ENCODE measurements at places on chromosomes 7 and 10.

DNA sequence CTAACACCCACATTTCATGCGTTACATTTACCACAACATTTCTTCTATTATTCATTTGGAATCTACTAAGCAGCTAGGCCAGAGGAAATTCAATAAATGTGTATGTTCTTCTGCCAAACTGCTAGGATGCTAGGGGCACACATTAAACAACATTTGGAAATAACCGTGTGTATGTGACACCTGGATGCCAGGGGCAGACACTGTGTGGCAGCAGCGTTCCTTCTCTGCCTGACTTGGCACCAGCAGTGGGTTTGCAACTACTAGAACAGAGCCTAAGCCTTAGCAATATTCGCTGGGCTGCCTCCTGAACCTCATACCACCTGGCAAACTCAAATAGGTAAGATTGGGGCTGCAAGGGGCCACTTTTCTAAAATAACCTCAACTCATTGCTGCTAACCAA lies 182.1 kb downstream of the CHCHD3 start:
- no peak for DNase-seq

- no peak for DNase-seq
Observed at GRCh38 chr10:79241990-79242619, 105.2 kb upstream of the PPIF start.

- no peak for DNase-seq
Observed at GRCh38 chr7:7125963-7126362, 56.4 kb upstream of the C1GALT1 start.

DNA sequence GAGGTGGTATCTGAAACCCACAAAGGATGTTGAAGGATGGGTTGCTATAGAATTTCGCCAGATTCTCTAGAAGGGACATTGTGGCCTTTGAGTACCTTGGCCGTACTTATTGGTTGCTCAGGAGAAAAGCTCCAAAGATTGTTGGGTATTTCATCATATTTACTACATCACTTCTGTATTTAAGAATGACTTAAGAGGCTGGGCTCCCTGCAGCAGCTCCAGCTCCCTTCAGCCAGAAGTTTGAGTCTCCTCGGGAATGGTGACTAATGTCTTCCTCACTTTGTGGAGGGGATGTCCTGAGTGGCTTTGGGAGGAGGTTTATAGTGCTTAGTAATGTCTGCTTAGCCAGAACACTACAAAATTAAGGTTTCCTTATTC lies 18.1 kb downstream of the MINDY4 start:
- DNase-seq = no peak

DNA sequence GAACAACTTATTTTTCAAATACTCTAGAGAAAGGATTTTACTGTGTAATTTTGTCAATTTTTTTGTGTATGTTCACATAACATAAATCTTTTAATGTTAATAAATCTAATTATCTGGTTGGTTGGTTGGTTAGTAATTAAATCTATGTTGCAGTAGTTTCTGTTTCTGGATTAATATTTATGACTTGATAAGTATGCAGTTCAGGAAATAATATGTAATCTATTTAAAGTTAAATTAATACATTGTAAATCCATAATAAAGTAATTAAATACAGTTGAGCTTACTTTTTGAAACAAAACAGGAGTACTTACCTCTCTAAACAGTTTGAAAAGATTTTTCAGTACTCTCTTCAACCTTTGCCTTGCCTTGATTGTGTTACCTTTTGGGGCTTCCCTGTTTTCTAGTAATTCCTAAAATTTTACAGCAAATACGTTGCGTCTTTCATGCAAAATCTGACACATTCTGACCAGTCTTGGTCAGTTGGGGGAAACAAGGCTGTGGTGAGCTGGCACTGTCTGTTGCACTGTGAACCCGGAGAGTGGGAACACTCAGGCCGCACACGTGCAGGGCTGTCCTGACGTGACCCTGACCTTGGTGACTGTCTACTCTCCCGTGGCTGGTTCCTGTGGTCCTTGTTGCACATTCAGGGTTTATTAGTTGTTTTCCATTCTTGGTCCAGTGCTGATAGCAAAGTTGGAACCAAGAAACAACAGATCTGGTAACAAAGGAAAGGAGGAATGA lies 45.6 kb upstream of the FGL2 start:
- peak; percentile 45 for DNase-seq

DNA sequence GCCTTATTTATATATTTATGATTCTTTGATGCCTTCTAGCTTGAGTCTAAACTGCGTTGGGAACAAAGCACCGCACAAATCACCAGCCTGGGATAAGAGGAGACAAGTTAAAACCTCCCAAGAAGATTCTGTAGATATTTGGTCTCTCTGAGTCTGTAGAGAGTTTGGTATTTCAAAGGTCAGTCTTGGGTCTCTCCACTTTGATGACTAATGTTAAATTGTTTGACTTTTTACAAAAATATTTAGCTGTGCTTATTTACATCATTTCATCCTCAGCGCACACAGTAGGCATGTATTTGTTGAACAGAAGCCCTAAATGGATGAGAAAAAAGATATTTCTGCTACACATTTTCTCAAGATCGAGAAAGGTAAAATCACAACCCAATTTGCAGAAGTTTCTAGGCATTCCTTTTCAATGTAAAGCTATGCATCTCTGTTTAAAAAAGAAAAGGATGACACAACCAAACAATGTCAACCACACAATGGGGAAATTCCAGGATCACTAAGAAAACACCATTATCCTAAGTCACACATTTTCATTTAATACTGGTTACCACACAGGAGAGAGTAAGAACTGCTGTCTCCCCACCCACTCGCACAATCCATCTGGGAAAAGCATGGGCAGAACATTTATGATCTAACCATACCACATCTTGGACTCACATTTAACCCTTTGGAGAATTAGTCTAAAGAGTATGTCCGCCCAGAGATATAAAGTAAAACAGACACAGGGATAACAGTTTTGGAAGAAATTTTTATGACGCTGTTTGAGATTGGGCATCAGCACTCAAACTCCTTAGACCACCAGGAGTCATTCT lies 4.4 kb downstream of the CDK6 start:
- DNase-seq = no peak

- no peak for DNase-seq
Observed at GRCh38 chr10:48389272-48389671, 82.8 kb downstream of the MAPK8 start.

DNA sequence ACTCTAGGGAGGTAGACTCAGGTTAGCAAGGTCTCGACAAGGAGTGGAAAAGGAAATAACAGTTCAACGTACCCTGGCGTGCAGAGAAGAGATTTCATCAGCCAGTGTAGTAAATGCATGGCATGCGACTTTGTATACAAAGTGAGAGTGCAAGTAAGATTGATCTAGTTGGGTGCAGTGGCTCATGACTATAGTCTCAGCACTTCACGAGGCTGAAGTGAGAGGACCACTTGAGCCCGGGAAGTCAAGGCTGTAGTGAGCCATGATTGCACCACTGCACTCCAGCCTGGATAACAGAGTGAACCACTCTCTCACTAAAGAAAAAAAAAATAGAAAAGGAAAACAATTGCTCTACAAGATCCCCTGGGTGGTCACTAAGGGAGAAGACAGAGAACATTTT lies 528.6 kb downstream of the SORCS1 start:
- DNase-seq = no peak

GRCh38 chr10:13634207-13634606 lies 47.4 kb downstream of the PRPF18 start:
- no peak for DNase-seq

GRCh38 chr7:28773423-28774145 lies 184.5 kb downstream of the TRIL start:
- DNase-seq = no peak

DNA sequence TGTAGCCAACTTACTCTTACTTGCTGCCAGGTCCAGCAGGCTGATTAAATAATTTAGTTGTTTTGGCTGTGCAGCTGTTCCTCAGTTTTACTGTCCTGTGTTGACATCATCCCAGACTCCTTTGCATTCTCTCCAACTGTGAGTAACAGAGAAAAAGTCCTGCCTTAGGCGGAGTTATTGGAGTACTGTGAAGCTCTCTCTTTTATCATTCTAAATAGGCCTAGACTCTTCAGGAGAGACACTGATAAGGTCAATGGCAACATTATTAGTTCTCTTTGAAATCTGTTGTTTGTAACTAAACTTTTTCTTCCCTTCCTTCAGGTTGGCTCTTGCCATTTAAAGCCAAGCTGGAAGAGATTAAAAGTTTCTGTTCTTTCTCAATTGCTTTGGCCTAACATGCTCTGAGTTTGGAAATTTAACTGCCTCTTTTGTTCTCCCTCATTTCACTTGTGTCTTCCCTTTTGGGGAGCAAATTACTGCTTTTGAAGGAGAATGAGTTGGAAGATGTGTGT lies 215.7 kb upstream of the CSTF2T start:
- no peak for DNase-seq

All from liver (tissue), 10 donors.